ENCODE measurements at places on chromosomes 7 and 10.

DNA sequence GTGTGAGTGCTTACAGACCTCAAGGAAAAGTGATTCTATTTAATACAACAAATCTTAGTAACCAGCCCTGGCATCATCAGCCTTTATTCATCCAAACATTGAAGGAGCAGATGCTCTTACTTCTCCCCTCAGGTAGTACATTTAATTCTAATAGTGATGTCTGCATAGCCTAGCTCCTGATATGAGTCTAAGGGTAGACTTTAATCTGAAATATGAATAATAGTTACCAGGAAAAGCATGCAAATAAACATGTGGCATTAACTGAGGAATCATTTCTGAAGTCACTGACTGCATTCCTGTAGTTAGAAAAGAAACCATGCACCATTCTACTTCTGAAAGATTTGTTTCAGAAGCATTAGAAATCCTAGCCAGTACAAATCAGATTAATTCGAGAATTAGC lies 25.7 kb upstream of the LMBR1 start:
- DNase-seq, result no peak

DNA sequence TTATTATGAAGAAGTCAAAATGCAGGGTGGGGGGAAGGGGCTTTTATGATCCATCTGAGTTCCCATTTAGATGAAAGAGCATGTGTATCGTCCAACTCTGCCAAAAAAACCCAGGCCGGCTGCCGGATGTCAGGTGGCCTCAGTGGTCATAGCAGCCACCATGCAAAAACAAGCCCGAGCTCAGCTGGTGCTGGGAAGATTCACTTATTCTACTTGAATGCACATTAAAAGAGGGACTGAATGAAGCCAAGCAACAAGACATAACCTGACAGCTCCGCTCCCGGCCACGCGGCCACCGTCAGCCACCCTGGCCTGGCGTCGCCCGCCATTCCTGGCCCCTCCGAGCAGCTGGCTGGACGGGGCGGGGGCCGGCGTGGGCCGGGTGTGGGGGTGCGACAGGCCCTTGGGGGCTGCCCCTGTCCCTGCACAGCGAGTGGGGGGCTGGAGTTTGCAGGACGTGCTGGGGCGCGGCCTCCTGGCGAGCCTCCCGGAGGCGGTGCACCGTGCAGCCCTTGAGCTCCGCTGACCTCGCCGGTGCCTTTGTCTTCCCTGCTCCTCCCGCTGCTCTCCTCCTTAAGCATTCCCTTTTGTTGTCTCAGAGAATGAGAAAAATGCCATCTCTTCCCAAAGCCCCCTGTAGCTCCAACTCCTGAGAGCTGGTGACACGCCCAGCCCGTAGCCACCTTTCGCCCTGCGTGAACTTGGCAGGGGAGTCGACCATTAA lies 67.8 kb downstream of the EBF3 start:
- DNase-seq, result no peak

GRCh38 chr7:17274551-17275245 lies 23.8 kb upstream of the AHR start:
- DNase-seq, result no peak

DNA sequence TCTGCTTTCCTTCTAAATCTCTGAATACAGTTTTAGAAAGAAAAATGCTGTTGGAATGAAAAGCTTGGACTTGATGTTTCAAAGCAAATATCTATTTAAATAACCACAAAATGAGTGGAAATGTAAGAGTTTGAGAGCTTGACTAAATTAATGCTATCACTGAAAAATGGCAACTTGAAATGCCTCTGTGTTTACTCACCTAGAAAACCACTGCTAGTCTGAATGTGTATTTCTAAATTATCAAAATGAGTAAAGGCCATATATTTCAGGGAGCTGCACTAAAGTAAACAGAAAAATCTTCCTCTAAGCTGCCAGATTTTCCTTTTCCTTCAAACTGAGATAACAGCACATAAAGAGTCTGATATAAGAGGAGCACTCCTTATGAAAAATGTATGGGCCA lies 87.9 kb downstream of the DPY19L1 start:
- no peak for DNase-seq

DNA sequence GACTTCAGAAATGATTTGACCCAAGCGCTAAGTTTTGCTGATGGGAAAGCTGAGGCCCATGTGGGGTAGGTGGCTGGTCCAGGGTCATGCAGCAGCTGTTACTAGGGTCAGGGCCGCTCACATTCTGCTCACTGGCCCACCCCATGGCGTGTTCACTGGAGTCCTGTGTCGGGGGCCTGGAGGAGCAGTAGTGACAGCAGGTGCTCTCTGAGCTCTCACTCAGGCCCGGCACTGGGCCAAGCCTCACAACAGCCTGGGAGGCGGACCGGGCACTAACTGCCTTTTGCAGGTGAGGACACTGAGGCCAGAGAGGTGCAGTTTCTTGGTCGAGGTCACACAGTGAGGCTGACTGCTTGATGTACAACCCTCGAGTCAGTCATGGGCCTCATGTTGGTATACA lies 82.7 kb downstream of the GLRX3 start:
- no peak for DNase-seq

DNA sequence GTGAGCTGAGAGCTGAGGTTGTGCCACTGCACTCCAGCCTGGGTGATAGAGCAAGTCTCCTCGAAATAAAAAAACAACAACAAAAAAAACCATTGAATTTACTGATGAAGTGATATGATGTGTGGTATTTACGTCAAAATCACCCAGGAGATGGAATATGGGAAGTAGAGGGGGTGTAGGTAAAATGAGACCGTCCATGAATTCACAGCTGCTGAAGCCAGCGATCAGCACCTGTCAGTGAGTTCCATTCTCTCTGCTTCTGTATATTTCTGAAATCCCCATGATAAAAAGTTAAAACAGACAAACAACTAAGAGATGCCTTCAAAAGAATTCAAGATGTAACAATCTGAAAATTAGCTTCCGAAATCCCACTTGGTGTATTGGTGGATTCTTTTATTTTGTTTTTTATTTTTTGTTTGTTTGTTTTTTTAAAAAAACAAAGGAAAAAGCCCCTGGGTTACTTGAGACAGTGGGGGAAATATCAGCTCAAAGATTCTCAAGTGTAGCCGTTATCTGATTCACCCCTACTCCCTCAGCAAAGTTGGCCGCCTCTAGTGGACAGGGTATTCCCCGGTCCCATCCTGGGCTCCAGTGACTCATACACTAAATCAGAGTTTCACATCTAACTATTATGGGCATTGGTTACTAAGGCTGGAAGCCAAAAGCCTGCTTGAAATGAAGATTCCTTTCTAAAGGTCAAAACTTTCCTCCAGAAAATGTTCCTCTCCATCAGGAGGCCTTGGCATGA lies 76.4 kb downstream of the MAP3K8 start:
- DNase-seq, result no peak

GRCh38 chr10:71971769-71972555 lies 7.8 kb downstream of the CHST3 start:
- DNase-seq, result no peak

DNA sequence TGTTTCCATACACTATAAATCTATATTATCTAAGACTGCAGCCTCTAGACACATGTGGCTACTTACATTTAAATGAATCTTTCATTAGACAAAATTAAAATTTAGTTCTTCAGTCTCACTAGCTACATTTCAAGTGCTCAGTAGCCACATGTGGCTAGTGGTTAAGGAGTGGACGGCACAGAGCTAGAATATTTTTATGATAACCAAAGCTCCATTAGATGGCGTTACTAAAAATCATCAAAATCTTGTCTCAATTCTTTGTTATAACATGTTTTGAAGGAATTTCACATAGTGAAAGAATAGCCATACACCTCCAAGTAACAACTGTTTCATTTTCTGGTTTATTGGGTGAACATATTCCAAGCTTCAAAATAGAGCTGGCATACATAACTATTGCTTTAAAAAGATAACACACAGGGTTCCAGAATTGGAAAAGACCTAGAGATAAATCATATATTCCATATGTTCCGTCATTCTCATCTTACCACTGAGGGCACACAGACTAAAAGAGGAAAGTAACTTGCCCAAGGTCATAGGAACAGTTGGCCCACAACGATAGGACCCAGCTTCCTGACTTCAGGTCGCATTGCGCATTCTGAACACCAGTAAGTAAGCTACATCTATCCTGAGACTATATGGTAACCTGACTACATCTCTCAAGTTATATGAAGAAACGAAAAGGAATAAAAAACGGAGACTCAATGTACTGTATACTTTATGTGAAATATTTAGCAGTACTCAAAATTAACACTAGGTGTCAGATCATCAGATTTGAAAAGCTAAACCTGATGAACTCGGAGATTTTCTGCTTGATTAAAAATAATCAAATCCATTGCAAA lies 66.6 kb downstream of the CAV1 start:
- no peak for DNase-seq

DNA sequence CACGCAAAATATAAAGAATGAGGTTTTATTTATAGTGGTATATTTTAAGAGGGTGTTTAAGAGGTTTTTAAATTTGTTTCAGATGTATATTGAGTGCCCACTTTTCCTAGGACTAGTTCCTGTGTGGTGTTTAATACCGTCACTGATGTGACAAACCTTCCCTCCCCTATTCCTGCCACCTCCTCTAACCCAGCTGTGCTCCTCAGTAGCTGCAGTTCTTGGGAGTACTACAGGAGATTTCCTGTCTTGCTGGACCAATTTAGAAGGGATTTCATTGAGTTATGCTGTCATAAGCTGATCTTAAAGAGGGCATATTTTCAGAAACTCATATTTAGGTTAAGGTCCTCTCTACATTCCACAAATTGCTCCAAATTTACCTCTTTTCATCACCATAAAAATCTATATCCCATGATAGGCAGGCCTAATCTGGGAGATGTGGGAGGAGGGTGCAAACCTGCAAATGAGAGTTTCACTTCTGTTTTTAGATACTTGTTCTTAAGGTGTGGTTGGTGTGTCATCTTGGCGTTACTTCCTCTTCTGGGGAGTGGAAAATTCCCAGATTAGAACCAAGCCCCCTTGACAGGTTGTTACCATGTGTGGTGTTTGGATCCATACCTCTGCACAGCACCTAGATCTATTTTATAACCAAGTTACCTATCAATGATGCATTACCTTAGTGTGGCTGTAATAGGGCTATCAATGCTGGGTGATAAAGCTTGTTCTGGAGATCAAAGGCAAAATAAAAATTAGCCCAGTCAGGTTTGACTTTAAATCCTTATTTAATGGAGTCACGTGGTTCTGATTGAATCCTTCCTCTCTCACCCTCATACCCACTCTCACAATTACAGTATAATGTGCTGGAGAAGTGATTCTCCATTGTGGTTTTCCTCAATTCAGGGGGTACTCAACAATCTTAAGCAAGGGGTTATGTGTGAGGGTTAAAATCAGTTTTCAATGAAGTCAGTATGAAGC lies 141.1 kb downstream of the CDK14 start:
- DNase-seq, result no peak

DNA sequence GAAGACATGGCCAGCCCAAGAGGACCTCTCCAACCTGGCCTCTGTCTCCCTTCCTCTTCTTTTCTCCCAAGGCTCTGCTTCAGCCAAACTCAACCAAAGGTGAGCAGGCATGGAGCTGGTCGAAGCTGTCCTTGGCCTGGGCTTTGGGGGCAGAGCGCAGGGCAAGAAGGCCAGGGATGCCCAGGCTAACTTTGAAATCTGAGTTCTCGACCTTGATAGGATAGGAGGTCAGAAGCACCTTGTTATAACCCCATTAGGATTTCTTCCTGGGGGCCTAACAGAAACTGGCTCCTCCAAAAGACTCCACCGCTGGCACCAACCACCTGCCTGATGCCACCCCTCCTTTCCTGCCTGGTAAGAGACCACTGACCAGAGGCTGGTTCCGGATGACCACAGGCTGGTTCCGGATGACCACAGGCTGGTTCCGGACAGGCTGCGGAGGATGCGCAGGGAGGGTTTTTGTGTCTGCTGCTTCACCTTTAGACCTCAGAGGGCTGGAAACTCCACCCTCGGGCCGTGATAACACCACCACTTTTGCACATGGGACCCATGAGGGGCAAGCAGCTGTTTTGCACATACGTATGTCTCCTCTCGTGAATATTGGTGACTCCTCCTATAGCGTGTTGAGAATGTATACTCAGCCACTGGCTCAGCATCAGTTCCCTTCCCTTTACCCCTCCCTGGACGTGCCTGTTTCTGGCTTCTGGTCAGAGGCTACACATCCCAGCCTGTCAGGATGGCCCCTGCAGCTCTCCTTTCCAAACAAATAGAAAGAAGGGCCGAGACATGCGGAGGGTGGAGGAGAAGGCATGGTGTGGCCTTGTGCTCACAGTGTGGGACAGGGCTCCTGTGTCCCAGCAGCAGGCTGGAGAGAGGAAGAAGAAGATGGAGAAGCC lies 140.1 kb downstream of the DNAJB6 start:
- DNase-seq, result no peak

- no peak for DNase-seq
Observed at GRCh38 chr7:151448261-151449252, 8.6 kb upstream of the CRYGN start.

DNA sequence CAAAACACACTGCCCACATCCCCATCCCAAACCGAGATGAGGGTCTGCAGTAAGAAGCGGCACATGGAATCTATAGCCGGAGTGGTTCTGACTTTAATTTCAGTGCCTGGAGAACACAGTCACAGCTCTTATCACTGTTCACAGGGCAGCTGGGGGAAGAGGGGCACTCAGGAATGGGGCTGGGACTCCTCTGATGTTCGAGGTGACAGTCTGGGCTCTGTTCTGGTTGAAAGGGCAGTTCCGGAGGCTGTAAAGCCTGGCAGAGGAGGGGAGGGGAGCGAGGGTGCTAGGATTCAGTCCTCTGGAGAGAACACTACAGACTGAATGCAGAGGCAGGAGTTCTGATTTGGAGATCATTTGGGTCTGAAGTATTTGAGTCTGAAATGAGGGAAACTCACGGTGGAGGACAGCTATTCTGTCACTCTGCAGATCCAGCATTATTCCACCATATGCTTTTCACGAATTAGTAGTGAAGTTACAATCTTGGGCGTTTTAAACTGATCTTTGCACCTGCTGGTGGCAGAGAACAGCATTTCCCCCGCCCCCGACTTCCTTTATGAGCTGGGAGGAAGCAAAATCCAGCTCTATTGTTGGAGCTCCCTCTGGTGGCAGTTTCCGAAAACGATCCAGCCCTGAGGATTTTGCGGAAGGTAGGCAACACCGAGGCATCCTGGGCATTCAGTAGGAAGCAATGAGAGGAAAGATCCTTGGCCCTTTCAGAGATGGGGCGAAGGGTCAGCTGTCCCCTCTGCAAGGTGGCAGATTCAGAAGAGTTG lies 22.7 kb upstream of the KCNK18 start:
- DNase-seq, result peak; percentile 62

DNA sequence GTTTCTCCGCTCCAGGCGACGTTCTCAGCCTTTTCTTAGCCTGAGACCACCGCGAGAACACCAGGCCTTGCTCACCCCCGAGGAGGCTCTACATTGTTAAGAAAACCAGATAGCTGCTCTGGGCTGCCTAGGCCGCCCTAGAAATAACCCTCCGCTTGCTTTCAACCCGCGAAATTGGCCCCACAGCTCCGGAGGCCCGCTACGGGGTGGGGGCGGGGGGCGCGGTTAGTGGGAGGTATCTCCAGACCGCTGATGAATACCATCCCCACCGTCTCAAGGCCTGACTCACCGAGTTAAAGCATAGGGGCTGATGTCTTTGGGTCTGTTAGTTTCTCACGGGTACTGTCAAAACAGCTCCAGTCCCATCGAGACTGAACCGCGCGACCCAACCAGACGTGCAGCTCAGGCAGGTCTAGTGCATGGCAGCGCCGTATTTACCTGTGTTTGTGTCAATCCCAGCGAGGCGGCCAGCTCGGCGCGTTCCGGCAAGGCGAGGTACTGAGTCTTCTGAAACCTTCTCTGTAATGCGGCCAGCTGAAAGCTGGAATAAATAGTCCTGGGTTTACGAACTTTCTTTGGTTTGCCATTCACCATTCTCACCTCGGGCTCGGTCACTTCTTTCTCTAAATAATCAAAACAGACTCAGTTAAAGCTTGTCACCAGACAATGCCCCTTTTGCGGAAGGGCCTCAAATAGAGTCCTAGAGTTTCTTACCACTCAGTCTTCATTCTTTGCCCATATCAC lies 2.7 kb downstream of the DLX5 start:
- no peak for DNase-seq

All from HFF-Myc (cell line).